ENCODE measurements at places on chromosomes 4 and X. TPM values are rescaled to one million over a fixed set of nuclear protein-coding genes. Genes with fewer than 3 reads are reported as not detected.

Gene GYG2
- total RNA-seq, result 4.4 TPM

Gene GRK4
- 1.7 TPM for total RNA-seq

Gene TLR6
- 5.1 TPM for total RNA-seq

Gene MAOA
- 0.30 TPM for total RNA-seq

Gene SH2D1A
- not detected for total RNA-seq

Gene PPP1R2C
- total RNA-seq, result not detected

Gene RIPPLY1
- total RNA-seq, result not detected

Gene CLTRN
- total RNA-seq, result 1.3 TPM

Gene RTL9
- total RNA-seq, result 0.08 TPM

Gene STK32B
- 22.0 TPM for total RNA-seq

Gene CCDC149
- total RNA-seq, result 2.6 TPM

Gene CLDN34
- total RNA-seq, result not detected

Gene ZNF518B
- total RNA-seq, result 3.3 TPM

Gene SMIM10L2A
- total RNA-seq, result 0.26 TPM

Gene CT45A2
- not detected for total RNA-seq

Gene MEPE
- total RNA-seq, result not detected

Gene PPEF1
- 1.3 TPM for total RNA-seq

Gene VCX3A
- not detected for total RNA-seq

Gene CXCL11
- 0.23 TPM for total RNA-seq

Gene AWAT2
- not detected for total RNA-seq

Gene CSAG3
- not detected for total RNA-seq

Gene SPP1
- total RNA-seq, result 181 TPM

Gene VSIG1
- total RNA-seq, result 0.47 TPM

All from A549 treated with CpdA at 1 μM for 4 hours (cell line).